Substantia nigra (tissue), 51 donors: ENCODE measurements at places on chromosomes 12 and 14.

DNA sequence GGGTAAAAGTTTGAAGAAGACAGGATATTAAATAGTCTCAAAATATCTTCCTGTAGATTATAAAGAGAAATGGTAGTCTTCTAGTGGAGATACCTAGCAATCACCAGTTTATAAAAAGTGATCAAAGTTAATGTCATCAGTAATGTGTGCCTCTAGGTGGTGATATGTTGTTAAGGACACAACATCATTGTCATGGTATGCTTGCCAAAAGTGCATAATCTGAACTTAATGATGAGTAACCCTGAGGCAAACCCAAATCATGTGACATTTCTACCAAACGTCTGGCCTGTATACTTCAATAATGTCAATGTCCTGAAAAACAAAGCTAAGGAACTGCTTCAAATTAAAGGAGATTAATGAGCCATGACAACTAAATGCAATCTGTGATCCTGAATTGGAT is 214.7 kb downstream of the PHLDA1 start:
- DNase-seq: no peak

- DNase-seq: no peak
These were observed 167.1 kb upstream of the SOX5 start for GRCh38 chr12:24116548-24116947.

GRCh38 chr14:35159742-35160409 is 37.5 kb downstream of the PRORP start:
- no peak for DNase-seq

- no peak for DNase-seq
These were observed 14.1 kb downstream of the TNS2 start for GRCh38 chr12:53063708-53064612.

DNA sequence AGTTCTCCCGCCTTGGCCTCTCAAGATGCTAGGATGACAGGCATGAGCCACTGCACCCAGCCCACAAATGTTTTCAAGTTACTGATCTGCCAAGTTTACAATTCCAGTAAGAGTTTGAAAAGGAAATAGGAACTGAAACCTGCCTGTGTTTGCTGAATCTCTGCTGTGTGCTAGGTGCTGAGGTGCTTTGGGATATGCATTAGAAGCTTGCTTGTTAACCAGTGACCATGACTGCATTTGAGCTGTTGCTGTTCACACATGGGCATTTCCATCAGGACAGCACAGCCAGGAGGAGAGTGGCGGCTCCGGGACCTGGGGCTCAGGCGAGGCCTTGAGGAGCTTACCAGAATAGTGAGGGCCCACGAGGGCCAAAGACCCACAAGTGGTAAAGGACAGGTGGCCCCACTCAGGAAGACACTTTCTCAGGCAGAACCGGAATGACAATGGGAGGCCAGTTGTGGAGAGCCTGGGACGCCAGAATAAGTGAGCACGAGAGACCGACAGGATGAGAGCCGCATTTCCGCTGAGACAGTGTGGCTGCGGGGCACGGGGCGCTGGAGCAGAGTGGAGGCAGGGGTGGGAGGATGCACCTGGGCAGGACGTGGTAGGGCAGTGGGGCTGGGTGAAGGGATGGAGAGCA is 54.5 kb upstream of the MMP17 start:
- no peak for DNase-seq

GRCh38 chr12:49801141-49802063 is 26.8 kb downstream of the NCKAP5L start:
- DNase-seq: no peak

GRCh38 chr12:30839643-30840220 is 85.0 kb upstream of the CAPRIN2 start:
- no peak for DNase-seq
